ENCODE measurements at places on chromosomes 7 and 10. TPM values are rescaled to one million over a fixed set of nuclear protein-coding genes. Genes with fewer than 3 reads are reported as not detected.

Gene OPN1SW
- total RNA-seq = not detected

Gene RSPH10B
- not detected for total RNA-seq

Gene BBS9
- 16.5 TPM for total RNA-seq

Gene PPP1R3A
- not detected for total RNA-seq

Gene AS3MT
- total RNA-seq = 8.2 TPM

Gene HTR5A
- total RNA-seq = not detected

Gene TRPV5
- total RNA-seq = not detected

Gene SLC18A3
- not detected for total RNA-seq

Gene LIPM
- total RNA-seq = not detected

Gene CPXM2
- 99.2 TPM for total RNA-seq

Gene GRID2IP
- not detected for total RNA-seq

Gene VSTM4
- total RNA-seq = 5.2 TPM

Gene ZNF282
- 18.7 TPM for total RNA-seq

Gene CALHM3
- total RNA-seq = not detected

Gene MRPS17
- 14.8 TPM for total RNA-seq

Gene SFTPA1
- total RNA-seq = not detected

Gene SNX8
- 20.0 TPM for total RNA-seq

Gene NKX6-2
- not detected for total RNA-seq

Gene SLC18A2
- total RNA-seq = not detected

Gene PRSS37
- total RNA-seq = not detected

Gene PRKG1
- 48.3 TPM for total RNA-seq

Gene HECW1
- under 0.01 TPM for total RNA-seq

Gene HYAL4
- total RNA-seq = not detected

Gene CDNF
- total RNA-seq = 2.1 TPM

Gene BMPER
- 5.9 TPM for total RNA-seq

Gene PRRT4
- under 0.01 TPM for total RNA-seq

Gene SDK1
- 0.25 TPM for total RNA-seq

Gene SLC13A4
- 1.6 TPM for total RNA-seq

Gene ZMYND11
- 103 TPM for total RNA-seq

Gene MYO3A
- not detected for total RNA-seq

Gene PVRIG
- total RNA-seq = not detected

Gene SUPV3L1
- total RNA-seq = 23.3 TPM

Gene VWDE
- not detected for total RNA-seq

Gene PAPSS2
- total RNA-seq = 149 TPM

Gene GATAD1
- total RNA-seq = 23.1 TPM

Gene CLIP2
- 56.9 TPM for total RNA-seq

Gene ZNF862
- total RNA-seq = 10.0 TPM

Gene NSMCE4A
- total RNA-seq = 26.6 TPM

Gene OR2A42
- total RNA-seq = 0.06 TPM

Gene CALCR
- not detected for total RNA-seq

Gene TYW1
- total RNA-seq = 20.1 TPM
